ENCODE measurements at places on chromosomes 3 and 15.

- DNase-seq = no peak
Observed at GRCh38 chr3:124410471-124410870, 319.8 kb upstream of the UMPS start.

DNA sequence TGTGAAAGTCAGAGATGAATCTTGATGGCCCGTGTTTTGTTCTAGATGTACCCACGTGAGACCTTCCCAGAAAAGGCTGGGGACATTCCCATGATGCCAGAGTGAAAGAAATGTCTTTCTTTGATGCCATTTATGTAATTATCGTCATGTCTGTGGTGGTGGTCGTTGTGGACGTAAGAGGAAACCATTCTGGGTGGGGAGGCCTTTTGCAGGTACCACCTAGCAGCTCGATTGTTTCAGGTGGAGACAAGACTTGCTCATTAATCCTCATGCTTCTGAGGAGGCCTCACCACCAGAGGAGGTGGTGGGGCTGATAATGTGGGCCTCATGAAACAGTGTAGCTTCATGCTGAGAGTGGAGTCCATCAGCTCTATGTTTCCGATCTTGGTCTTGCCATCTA lies 58.1 kb upstream of the USP3 start:
- no peak for DNase-seq

DNA sequence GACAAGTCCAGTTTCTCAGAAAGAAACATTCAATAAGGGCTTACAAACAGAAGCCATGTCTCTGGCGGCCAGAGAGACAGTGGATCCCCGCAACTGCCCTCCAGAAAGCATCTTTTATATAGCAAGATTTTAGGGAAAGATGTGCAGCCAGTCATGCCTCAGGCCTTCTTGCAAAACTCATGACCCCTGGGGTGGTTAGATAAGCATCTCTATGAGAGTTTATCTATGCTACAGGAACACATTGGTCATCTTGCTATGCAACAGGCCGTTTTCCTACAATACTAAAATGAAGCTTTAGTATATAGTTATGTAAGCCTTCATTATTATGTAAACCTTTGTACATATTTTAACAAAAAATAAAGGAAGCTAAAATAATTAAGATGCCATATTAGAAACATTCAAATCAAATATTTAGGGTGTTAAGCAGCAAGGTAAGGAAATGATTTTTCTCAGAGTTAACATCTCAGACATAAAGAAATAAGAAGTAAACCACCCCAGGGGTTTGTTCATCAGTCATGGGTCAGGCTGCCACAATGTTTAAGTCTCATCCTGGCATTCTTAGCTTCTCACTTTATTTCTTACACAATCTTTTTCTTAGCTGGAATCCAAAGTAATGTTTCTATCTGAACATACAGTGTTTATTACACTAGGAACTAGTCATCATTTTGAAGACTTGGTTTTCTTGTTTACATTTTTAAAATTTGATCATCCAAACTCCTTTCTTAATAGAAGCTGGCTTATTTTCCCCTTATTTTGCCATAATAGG lies 6.3 kb upstream of the FSIP1 start:
- DNase-seq = no peak

- peak; percentile 73 for DNase-seq
Observed at GRCh38 chr15:85831415-85832113, 36.8 kb upstream of the KLHL25 start.

GRCh38 chr15:77096138-77096537 lies 25.2 kb upstream of the TSPAN3 start:
- DNase-seq = no peak

DNA sequence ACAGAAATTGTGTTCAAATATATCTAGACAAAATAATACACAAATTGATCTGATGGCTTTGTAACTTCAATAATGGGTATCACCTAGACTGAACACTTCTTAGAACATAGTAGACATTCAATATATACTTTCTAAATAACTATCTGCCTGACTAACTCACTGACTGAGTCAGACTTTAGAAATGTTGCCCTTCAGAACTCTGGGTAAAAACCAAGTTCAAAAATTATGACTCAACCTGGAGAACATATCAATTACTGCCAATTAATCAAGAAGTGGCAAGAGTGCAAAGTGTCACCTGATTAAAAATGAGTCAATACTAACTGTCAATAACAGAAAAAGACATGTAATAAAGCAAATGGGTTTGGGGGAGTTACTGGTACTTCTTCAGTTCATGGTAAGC lies 144.6 kb upstream of the TMCO5A start:
- DNase-seq = no peak

DNA sequence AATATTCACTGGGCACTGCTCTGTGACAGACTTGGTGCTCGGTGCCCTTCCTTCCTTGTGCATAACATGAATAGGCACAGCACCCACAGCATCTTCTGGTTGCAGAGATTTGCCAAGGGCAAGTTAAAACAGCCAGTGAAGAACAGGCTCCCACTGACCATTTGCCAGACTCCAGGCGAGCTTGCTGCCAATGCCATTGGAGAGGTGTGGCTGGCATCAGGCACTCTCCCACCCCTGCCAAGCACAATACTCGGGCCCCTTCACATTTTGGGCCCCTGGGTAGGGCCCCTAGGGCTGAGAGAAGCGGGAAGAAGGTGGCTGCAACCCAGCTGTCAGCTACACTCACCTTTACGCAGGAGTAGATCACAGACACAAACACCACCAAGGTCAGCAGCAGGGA lies 112.1 kb downstream of the SEC22A start:
- no peak for DNase-seq

- DNase-seq = no peak
Observed at GRCh38 chr3:107689355-107689754, 166.6 kb downstream of the BBX start.

DNA sequence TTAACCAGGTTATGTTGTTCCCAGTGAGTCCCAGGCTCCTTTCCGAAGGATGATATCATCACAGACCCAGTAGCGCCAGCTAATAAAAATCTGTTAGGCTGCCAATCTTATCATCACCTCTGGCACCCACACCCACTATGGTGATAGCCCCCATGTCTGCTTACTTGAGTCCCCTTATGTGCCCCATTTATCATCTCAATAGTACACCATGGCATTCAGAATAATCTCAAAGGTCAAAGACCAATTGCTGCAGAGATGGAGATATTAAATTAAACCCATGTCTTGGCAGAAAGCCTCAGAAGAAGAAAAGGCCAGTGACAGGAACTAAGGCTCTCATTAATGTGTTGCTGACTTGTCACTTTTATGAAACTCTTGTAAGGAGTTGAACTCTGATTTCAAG lies 32.8 kb downstream of the CPNE4 start:
- no peak for DNase-seq

- no peak for DNase-seq
Observed at GRCh38 chr3:30614373-30614772, 8.0 kb downstream of the TGFBR2 start.

DNA sequence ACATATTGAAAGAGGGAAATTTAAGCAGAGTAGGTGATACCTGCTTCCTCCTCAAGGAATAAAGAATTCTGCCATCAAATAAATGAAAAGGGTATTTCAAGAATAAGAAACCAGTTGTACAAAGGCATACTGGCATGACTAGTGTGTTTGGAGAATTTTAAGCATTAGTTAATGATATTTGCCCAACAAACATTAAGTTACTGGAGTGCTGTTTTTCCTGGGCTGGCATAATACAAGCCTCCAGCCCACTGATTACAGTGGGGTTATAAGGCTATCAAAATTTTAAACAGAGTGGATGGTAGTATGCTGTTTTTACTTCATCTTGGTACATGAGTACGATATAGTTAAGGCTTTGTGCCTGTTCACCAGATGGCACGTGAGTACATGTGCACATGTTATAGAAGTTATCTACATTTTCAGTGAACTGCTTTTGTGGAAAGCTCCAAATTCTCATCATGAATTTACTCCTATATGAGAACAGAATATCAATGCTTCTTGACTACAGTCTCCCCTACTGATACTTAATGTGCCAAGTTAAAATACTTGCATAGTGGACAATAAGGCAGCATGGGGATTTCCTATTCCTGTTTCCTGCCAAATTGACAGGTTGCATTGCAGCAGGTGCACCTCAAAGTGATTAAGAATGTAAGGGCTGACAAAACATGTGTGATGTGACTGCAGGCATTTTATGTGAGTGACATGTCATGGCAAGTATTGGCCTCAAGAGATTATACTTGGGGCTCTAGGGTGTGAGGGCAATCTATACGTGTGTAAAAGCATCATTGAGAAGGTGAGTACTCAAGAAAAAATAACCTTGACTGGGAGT lies 14.9 kb downstream of the NAALADL2 start:
- peak; percentile 54 for DNase-seq

Measured in NCI-H2171 treated with DMSO at 0.1 percent for 48 hours (cell line).